ENCODE measurements at places on chromosomes 16 and 17. TPM values are rescaled to one million over a fixed set of nuclear protein-coding genes. Genes with fewer than 3 reads are reported as not detected.

CNTNAP4 gene
- not detected for total RNA-seq

WSCD1 gene
- total RNA-seq = 47.3 TPM

KRTAP9-4 gene
- not detected for total RNA-seq

TTYH2 gene
- total RNA-seq = 2.0 TPM

GGT6 gene
- total RNA-seq = 199 TPM

TMC5 gene
- total RNA-seq = 218 TPM

LRRC3C gene
- not detected for total RNA-seq

DNA sequence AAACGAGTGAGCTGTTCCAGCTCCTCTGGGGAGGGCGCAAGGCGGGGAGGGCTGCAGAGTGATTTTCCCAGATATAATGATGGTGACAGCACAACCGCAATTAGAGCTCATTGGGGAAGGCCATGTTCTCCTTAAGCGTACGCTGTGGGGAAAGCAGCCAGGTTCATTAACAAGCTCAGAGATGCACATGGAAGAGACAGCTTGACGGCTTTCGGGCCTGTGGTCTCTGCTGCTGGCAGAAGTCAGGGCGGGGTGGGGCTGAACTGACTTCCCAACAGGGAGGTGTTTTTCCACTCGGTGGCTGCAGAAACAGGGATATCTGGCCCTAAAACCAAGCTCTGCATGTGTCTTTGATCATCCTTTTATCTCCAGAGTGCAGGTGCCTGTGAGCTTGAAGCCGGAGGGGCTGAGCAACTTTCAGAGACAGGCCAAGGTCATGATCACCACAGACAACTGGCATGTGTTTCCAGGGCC is 24.0 kb upstream of the CACNG1 start:
- no peaks in the 10 kb centered on the region for H3K4me1 ChIP-seq
- no peaks in the 10 kb centered on the region for H3K36me3 ChIP-seq
- H3K27ac ChIP-seq = no peak overlapping the region
- no peak for DNase-seq

DNA sequence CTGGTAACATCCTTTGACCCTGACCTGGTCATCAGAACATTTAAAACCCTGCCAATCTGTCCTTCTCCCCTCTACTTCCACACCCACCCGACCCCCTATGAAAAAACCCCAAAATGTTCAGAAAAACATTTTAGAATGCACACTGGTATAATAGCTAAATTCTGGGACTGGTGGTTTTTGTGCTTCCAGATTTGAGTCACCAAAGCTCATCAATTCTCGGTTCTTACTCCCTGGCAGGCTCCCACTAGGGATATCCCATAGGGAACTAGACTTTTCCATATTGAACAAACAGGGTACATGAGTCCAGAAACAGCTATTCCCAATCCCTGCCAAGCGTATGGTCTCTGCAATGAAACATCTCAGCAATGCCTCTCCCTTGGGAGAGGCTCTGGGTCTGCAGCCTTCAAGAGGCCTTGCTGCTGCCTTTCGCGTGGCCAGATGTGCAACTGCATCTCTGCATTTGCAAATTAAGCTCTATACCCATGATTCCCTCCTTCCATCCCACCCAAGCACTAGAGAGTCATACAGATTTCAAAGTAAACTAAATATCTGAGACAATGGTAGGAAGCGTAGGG is 67.7 kb downstream of the SMG6 start:
- H3K36me3 ChIP-seq = peaks cover 13% of the 10 kb centered on the region
- H3K4me3 ChIP-seq = no peak overlapping the region
- no peak for DNase-seq
- H3K4me1 ChIP-seq = peaks cover 5% of the 10 kb centered on the region

- DNase-seq = no peak
- no peaks in the 10 kb centered on the region for H3K27me3 ChIP-seq
- H3K27ac ChIP-seq = no peak overlapping the region
- H3K36me3 ChIP-seq = no peaks in the 10 kb centered on the region
Measured at GRCh38 chr17:27990100-27990499, 52.4 kb upstream of the NLK start.

DNA sequence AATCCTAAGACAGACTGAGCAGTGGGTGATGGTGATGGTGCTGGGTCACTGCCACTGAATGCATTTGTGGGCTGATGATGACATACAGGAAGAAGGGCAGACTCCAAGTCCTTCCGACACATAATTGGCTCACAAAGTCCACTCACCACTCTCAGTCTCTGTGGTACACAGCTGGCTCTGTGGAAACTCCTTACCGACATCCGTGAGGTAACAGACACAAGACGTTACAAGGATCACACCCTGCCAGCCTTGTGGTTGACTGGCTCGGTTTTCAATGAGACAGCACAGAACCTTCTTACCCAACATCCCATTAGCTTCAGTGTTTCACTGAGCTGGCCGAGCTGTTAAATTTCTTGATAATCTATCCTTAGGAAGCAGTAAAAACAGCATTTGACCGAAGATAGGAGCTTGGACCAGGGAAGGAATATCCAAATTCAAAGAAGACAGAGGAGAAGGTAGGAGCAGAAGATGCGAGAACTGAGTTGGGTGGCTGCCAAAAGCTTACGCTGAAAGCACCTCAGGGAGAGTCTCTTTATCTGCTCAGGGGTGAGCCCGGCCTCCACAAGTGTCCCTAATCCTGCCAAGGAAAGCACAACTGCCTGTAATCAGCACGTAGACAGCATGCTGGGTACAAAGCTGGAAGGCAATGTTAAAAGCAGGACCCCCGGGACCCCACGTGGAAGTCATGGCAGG is 5.5 kb upstream of the MXRA7 start:
- no peak overlapping the region for H3K4me3 ChIP-seq
- peaks cover 4% of the 10 kb centered on the region for H3K4me1 ChIP-seq
- peaks cover 79% of the 10 kb centered on the region for H3K36me3 ChIP-seq
- DNase-seq = peak; percentile 74
- H3K27ac ChIP-seq = peak overlapping the region; percentile 46

DNA sequence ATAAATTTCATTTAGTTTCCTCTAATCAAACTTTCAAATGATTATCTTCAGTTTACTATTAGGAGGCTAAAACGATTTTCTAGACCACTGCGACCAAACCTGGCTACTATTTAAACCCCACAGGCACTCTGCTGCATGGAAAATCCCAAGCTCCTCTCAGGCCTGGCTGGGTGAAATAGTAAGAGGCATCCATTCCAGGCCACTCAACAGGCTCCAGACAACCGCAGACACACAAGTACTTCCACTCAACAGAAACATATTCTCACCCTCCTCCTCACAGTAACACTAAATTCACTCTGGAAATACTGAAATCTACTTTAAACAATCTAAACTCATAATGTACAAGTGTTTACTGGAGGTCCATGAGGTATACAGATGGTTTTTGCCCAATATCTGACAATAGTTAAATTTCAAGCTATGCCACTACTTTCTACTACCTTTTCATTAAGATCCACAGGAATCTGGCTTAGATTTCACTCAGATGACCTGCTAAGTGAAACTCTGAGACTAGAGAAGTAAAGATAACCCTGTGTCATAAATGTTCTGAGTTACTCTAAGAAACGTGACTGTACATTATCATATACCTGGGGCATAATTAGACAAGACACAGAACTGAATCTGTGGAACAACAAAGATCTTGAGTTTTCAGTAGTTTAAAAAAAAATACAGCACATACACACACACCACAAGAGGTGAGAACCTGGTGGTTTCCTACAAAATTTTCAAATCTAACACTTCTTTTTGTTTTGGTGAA is 10.4 kb downstream of the VPS53 start:
- H3K27ac ChIP-seq = no peak overlapping the region
- no peaks in the 10 kb centered on the region for H3K27me3 ChIP-seq
- H3K4me3 ChIP-seq = no peak overlapping the region
- H3K4me1 ChIP-seq = no peaks in the 10 kb centered on the region

- no peaks in the 10 kb centered on the region for H3K4me1 ChIP-seq
- H3K36me3 ChIP-seq = no peaks in the 10 kb centered on the region
- no peak for DNase-seq
- H3K27me3 ChIP-seq = no peaks in the 10 kb centered on the region
- H3K27ac ChIP-seq = no peak overlapping the region
Measured at GRCh38 chr17:28960256-28961061, 9.1 kb upstream of the PHF12 start.

DNA sequence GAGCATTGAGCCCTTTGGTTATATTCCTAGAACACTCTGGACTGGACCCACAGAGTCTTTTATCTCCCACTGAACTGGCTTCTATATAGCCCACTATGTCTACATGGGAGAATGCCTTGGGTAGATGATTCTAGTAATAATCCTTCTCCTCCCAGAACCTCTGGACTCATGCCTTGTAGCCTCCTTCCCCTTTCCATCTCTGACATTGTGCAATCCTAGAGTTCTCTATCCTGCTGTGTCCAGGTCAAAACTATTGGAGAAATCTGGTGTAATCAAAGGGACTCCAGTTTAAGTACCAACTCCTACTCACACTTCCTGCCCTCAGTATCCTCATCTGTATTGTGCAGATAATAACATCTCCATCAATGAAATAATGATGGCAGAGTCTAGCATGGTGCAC is 9.1 kb downstream of the RCVRN start:
- H3K4me3 ChIP-seq = no peak overlapping the region
- DNase-seq = no peak
- no peak overlapping the region for H3K27ac ChIP-seq

- H3K27ac ChIP-seq = peak overlapping the region; percentile 94
- H3K36me3 ChIP-seq = no peaks in the 10 kb centered on the region
- H3K4me3 ChIP-seq = peak overlapping the region; percentile 73
- DNase-seq = no peak
Measured at GRCh38 chr17:80146121-80147034, 550 bp downstream of the EIF4A3 start.

GRCh38 chr17:77531641-77532040 is 390.9 kb downstream of the SEC14L1 start:
- no peaks in the 10 kb centered on the region for H3K27me3 ChIP-seq
- no peak overlapping the region for H3K27ac ChIP-seq
- no peak overlapping the region for H3K4me3 ChIP-seq
- no peaks in the 10 kb centered on the region for H3K4me1 ChIP-seq
- DNase-seq = no peak

DNA sequence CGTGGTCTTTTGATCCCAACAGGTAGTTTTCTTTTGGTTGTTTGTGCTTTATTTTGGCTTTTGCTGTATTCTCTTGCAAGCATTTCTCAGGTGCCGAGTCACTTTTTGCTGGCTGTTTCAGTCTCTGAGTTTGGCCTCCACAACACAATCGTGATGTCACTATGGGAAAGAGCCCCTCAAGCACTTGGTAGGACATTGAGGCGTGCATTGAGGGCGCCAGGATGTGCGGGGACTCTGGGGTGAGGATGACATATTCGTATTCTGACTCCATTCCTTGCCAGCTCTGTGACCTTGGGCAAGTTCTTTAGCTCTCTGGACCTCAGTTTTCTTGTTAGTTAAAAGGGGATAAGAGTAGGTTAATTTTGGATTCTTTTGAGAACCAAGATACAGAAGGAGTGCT is 13.0 kb downstream of the KSR1 start:
- no peak for DNase-seq
- no peaks in the 10 kb centered on the region for H3K27me3 ChIP-seq
- peaks cover 10% of the 10 kb centered on the region for H3K4me1 ChIP-seq
- no peak overlapping the region for H3K27ac ChIP-seq
- H3K4me3 ChIP-seq = no peak overlapping the region

- H3K36me3 ChIP-seq = no peaks in the 10 kb centered on the region
- no peak for DNase-seq
- no peaks in the 10 kb centered on the region for H3K27me3 ChIP-seq
Measured at GRCh38 chr17:65515512-65515911, 45.9 kb downstream of the AXIN2 start.

DNA sequence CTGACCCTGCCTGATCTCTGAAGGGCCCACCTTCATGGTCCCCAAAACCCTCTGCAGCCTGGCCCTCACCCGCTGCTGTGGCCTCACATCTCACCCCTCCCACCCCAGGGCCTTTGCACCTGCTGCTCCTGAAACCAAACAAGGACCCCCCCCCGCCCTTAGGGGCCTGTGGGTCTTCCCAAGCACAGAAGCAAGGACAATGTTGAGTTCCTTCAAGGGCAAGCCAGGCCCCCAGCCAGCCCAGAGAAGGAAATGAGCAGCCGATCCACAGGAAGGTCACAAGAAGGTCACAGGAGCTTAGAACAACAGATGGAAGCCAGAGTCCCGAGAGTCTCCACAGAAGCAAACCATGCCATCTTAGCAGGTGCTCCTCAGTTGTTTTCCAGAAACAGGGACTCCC is 493 bp upstream of the PDE6G start:
- H3K27me3 ChIP-seq = no peaks in the 10 kb centered on the region
- H3K36me3 ChIP-seq = no peaks in the 10 kb centered on the region
- no peak for DNase-seq
- H3K4me3 ChIP-seq = no peak overlapping the region

DNA sequence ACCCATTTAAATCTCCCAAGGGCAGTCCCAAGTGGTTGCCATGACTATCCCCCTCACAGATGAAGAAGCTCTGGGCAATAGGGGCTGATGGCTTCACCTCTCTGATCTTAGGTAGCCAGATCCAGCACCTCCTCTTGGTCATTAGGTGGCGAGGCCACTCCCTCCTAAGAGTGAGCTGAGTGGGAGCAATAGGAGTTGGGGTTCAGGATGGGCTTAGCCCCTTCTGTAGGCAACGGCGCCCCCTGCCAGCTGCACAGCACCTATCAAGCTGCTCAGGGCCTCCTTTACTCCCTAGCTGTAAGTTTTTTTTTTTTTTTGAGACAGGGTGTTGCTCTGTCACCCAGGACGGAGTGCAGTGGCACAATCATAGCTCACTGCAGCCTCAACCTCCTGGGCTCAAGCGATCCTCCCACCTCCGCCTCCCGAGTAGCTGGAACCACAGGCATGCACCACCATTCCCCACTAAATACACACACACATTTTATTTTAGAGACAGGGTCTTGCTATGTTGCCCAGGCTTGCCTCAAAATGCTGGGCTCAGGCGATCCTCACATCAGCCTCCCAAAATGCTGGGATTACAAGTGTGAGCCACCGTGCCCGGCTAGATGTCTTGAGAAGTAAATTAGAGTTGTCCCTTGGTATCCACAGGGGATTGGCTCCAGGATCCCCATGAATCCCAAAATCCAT is 3.5 kb upstream of the RRAD start:
- H3K4me1 ChIP-seq = peaks cover 7% of the 10 kb centered on the region
- no peak overlapping the region for H3K27ac ChIP-seq
- H3K27me3 ChIP-seq = no peaks in the 10 kb centered on the region
- no peak overlapping the region for H3K4me3 ChIP-seq
- peaks cover 6% of the 10 kb centered on the region for H3K36me3 ChIP-seq

DNA sequence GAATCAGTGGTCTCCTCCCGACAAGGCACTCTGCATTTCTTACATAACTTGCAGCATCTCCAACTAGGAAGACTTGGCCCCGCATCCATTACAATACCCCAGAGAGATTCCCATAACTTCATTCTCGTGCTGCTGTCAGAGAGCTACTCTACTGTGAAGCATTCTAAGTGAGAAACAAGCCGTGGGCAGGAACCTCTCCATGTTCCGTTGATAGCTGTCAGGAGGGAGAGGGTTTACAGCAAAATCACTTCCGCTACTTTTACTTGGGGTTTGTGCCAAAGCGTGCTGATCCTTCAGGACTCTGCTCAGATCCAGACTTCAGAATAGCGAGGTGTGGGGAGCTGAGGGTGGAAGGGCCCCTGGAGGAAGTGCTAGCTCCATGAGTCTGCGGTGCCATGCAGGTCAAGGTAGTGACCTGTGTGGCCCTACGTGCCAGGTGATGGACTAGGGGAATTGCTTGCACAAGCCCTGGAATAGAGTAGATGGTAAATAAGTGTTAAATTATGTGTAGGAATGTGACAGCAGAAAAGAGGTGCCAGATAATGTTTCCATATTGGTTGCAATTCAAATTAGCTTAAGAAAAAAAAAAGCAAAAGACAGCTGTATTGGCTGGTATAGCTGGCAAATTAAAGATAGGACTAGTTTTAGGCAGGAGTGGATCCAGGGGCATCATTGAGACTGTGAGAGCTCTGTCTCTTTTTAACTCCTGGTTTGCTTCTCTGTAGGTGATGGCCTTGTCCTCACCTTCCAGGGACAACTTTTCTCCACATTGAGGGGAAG is 358.5 kb upstream of the ERCC4 start:
- H3K27me3 ChIP-seq = no peaks in the 10 kb centered on the region
- H3K36me3 ChIP-seq = no peaks in the 10 kb centered on the region
- no peak for DNase-seq
- no peaks in the 10 kb centered on the region for H3K4me1 ChIP-seq
- no peak overlapping the region for H3K27ac ChIP-seq
- H3K4me3 ChIP-seq = no peak overlapping the region

All from Peyer's patch (tissue), 4 donors.